Activated naive CD8-positive, alpha-beta T cell treated with anti-CD3 and anti-CD28 coated beads, Interleukin-2, amount 10 ng/mL, durations not matched to agents 7 days and 5 days (primary cell): ENCODE measurements at places on chromosomes 1 and 21. TPM values are rescaled to one million over a fixed set of nuclear protein-coding genes. Genes with fewer than 3 reads are reported as not detected.

OR2L3 gene
- total RNA-seq: not detected

FCRL3 gene
- total RNA-seq: 13.0 TPM

DNA sequence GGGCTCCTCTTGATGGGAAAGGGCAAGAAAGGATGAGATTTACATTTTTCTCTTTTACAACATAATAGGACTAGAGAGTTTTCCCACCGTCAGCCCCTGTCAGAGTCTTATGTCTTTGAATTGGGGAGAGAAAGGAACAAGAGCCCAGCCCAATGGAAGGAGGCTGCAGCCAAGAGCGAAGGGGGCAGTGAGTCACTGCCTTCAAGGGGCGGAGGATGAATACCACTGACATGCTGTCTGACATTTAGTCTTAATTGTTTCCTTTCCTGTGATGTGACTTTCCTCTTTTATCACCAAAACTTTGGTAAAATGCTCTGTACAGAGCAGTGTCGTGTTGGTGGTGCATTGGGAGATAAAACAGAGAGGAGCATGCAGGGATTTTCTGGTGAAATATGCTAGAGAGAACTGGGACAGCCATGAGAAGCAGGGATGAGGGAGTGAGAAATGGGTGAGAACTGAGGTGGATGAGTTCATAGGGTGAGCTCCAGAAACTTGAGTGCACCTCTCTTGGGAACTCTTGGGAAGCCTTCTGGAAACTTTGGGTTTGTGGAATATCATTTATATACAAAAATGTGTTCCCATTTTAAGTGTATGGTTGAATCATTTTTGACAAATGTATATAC is 179.9 kb upstream of the FGGY start:
- H3K27ac ChIP-seq: no peak overlapping the region
- peaks cover 3% of the 10 kb centered on the region for H3K4me1 ChIP-seq
- DNase-seq: no peak
- no peaks in the 10 kb centered on the region for H3K36me3 ChIP-seq

VCAM1 gene
- 0.51 TPM for total RNA-seq

DNA sequence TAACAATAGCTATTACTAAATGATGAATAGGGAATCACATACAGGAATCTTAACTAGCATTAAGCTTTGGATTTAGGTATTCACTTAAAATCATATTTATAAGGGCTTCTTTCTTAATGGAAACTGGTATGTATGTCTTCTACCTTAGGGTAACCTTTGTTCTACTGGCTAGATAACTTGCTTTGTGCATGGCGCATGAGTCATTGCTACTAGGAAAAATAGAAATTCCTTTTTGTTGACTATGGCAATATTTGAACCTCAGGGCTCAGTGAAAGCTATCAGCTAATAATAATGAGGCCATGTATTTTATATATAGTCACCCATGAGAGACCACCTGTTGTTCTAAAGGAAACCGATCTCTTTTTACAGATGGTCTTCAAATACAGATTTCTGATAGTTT is 72.5 kb downstream of the RPS6KC1 start:
- no peaks in the 10 kb centered on the region for H3K36me3 ChIP-seq
- no peaks in the 10 kb centered on the region for H3K27me3 ChIP-seq
- H3K27ac ChIP-seq: no peak overlapping the region
- no peak for DNase-seq
- no peak overlapping the region for H3K4me3 ChIP-seq

DNA sequence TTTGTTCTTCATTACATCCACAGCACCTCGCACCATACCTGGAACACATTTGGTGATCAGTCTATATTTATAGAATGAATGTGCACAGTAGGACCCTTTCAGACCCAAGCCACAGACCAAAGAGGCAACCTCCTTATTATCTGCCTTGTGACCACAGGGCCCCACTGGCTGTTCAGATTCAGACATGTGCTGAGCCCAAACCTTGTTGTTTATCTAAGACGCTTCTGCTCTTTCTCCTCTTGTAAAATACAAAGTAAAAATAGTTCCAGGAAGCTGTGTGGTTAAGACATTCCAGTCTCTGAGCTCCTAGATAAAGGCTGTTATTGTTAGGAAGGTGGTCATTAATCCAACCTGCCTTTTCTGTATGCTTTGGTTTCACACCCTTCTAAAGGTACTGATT is 3.6 kb upstream of the SCMH1 start:
- peaks cover 18% of the 10 kb centered on the region for H3K4me1 ChIP-seq
- H3K36me3 ChIP-seq: no peaks in the 10 kb centered on the region
- no peak overlapping the region for H3K4me3 ChIP-seq
- H3K27ac ChIP-seq: no peak overlapping the region
- peaks cover 9% of the 10 kb centered on the region for H3K27me3 ChIP-seq

- H3K4me1 ChIP-seq: peaks cover 17% of the 10 kb centered on the region
- DNase-seq: no peak
- no peak overlapping the region for H3K27ac ChIP-seq
- H3K36me3 ChIP-seq: peaks cover 6% of the 10 kb centered on the region
- no peak overlapping the region for H3K4me3 ChIP-seq
These were observed 59.6 kb downstream of the UCK2 start for GRCh38 chr1:165886983-165887382.

DNA sequence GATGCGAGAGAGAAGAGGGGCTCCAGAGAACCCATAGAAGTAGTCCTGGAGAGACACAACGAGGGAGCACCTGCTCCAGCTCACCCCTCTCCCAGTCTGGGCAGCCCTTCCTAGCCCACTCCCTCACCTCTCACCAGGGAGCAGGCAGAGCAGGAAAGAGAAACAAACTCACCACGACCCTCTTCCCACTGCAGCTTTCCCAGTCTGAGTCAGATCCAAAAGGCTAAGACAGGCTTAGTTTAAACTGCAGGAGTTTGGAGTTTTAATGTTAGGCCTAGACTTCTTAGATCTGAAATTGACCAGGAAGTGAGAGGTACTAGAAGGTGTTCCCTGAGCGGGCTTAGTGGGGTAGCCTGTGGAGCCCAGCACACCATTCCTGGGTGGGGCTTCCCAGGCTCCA is 29.6 kb downstream of the SLC1A7 start:
- no peak for DNase-seq
- no peaks in the 10 kb centered on the region for H3K36me3 ChIP-seq
- peaks cover 2% of the 10 kb centered on the region for H3K27me3 ChIP-seq

GRCh38 chr21:44955141-44955797 is 15.4 kb downstream of the SLX9 start:
- H3K27ac ChIP-seq: no peak overlapping the region
- H3K4me3 ChIP-seq: no peak overlapping the region
- H3K36me3 ChIP-seq: no peaks in the 10 kb centered on the region
- no peak for DNase-seq
- H3K27me3 ChIP-seq: no peaks in the 10 kb centered on the region

GJA5 gene
- not detected for total RNA-seq

PIGR gene
- total RNA-seq: not detected
